ENCODE measurements at places on chromosomes 16 and 17.

- no peak for DNase-seq
Observed at GRCh38 chr16:77834635-77835540, 46.5 kb downstream of the VAT1L start.

- no peak for DNase-seq
Observed at GRCh38 chr16:84190731-84191388, at the start of gene ADAD2. Gene ADAD2 (plus strand): TSS chr16:84191157. CDS start chr16:84191231, 74 bp downstream.

- no peak for DNase-seq
Observed at GRCh38 chr16:65975049-65975708, 391.3 kb upstream of the CDH5 start.

- DNase-seq, result no peak
Observed at GRCh38 chr16:8589900-8590688, at the start of gene TMEM114. Gene TMEM114 (minus strand): TSS chr16:8590511. CDS start chr16:8589838, 673 bp downstream.
